ENCODE measurements at places on chromosomes 3 and 15. TPM values are rescaled to one million over a fixed set of nuclear protein-coding genes. Genes with fewer than 3 reads are reported as not detected.

MOBP gene
- total RNA-seq = 0.04 TPM

DCBLD2 gene
- 56.6 TPM for total RNA-seq

ZNF80 gene
- total RNA-seq = not detected

MME gene
- 71.5 TPM for total RNA-seq

- H3K4me1 ChIP-seq = peaks cover 9% of the 10 kb centered on the region
- DNase-seq = no peak
- H3K4me3 ChIP-seq = no peak overlapping the region
- H3K27me3 ChIP-seq = no peaks in the 10 kb centered on the region
These were observed 41.3 kb downstream of the ST6GAL1 start for GRCh38 chr3:186971578-186971977.

DNA sequence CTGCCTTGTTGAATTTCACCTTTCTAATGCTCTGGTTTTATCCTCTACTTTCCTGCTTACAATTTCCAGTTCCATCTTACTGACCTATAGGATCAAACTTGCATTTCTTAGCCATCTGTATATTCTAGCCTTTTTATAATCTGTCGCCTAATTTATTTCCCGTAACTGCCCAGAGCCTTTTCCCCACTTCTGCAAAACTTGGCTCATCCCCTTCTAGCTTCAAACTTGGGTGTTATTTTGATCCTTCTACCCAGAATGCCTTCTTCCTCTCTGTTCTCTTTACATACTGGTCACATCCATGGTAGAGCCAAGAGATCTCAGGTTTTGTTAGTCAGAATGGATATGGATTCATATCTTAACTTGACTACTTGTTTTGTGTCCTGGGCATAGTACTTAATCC is 2.6 kb downstream of the SACM1L start:
- H3K27me3 ChIP-seq = no peaks in the 10 kb centered on the region
- H3K4me1 ChIP-seq = peaks cover 6% of the 10 kb centered on the region
- no peak overlapping the region for H3K27ac ChIP-seq
- no peak overlapping the region for H3K4me3 ChIP-seq
- no peaks in the 10 kb centered on the region for H3K36me3 ChIP-seq
- no peak for DNase-seq

DNA sequence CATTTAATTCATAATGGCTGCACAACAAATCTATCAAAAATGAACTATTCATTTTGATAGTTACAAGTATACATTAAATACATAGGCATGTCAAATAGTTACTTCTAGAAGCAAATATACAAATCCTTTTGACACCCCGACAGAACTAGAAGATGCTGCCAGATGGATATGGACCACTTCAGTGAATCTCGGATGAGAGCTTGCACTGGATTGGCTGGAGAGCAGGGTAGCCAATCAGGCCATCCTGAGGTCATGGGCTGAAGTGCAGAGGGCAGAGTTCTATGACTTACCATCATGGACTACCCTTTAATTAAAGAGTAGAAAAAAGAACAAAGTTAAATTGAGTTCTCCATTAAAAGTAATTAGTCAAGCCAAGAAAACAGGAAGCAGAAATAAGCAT is 8.3 kb downstream of the CCNL1 start:
- H3K27ac ChIP-seq = no peak overlapping the region
- H3K27me3 ChIP-seq = no peaks in the 10 kb centered on the region
- no peak overlapping the region for H3K4me3 ChIP-seq

- H3K27me3 ChIP-seq = no peaks in the 10 kb centered on the region
- H3K27ac ChIP-seq = peak overlapping the region; percentile 86
- H3K4me3 ChIP-seq = peak overlapping the region; percentile 45
- DNase-seq = peak; percentile 78
These were observed 135.7 kb upstream of the IL12A start for GRCh38 chr3:159852821-159853505.

GRCh38 chr3:125098611-125099291 is 43.0 kb upstream of the HEG1 start:
- no peak for DNase-seq
- H3K4me1 ChIP-seq = no peaks in the 10 kb centered on the region
- H3K4me3 ChIP-seq = no peak overlapping the region
- no peak overlapping the region for H3K27ac ChIP-seq

DNA sequence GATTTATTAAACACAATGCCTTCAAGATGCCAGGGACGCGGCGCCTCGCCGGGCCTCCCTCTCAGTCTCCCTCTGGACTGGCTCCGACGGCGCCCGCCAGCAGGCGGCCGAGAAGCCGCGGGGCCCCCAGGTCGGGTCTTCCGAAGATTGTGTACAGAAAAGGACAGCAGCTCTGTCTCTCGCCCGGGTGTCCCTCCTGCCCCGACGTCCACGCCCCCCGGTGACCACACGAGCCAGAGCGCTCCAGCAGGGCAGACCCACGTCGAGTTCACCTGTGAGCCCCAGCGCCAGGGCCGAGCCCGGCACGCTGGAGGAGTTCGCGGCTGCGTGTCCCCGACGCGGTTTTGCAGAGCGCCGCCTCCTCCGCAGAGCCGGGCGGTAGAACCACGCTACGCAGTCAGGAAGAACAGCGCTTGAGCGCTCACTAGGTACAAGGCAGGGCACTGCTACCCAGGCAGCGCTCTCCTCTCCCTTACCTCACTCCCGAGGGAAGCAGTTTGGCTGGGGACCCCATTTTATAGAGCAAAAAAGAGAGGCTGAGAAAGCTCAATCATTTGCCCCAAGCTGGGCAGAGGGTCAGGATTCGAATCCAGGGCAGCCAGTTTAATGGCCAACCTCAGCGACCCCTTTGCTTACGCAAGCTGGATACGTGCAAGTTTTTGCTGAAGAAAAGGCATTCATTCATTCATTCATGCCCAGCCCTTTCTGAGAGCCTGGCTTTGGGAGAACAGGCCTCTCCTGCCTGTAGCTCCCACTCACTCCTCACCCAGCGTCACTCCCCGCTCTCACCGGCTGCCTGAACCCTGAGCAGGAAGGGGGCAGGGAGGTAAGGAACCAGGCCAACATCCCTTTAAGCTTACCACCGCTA is 3.0 kb upstream of the TLE3 start:
- H3K36me3 ChIP-seq = no peaks in the 10 kb centered on the region
- H3K27me3 ChIP-seq = no peaks in the 10 kb centered on the region
- peak; percentile 83 for DNase-seq
- no peak overlapping the region for H3K27ac ChIP-seq
- H3K4me3 ChIP-seq = peak overlapping the region; percentile 19

- no peaks in the 10 kb centered on the region for H3K36me3 ChIP-seq
- no peak overlapping the region for H3K27ac ChIP-seq
- H3K4me1 ChIP-seq = peaks cover 5% of the 10 kb centered on the region
- no peak for DNase-seq
These were observed 13.5 kb upstream of the TSC22D2 start for GRCh38 chr3:150394606-150395005.

DNA sequence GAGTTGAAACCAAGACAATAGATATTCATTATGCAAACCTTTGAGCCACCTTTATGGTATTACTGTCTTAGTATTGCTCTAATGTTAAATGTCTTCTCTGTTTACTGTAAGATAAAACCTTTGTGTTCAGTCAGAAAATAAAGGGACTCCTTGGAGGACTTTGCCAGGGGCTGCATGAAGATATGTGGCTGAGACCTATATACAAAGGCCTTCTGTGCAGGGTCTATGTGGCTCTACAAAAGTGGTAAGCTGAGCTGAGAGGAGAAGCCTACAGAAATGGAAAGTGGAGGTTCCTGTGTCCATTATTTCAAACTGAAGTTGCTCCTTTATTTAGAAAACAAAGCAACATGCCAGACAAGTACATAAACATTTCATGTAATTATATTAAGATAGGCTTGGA is 131.5 kb downstream of the FNDC3B start:
- H3K4me1 ChIP-seq = peaks cover 64% of the 10 kb centered on the region
- no peak overlapping the region for H3K4me3 ChIP-seq
- H3K27me3 ChIP-seq = no peaks in the 10 kb centered on the region

- DNase-seq = no peak
- H3K4me1 ChIP-seq = peaks cover 29% of the 10 kb centered on the region
- H3K4me3 ChIP-seq = no peak overlapping the region
- no peaks in the 10 kb centered on the region for H3K27me3 ChIP-seq
These were observed 54.8 kb upstream of the LMCD1 start for GRCh38 chr3:8446845-8447244.

DNA sequence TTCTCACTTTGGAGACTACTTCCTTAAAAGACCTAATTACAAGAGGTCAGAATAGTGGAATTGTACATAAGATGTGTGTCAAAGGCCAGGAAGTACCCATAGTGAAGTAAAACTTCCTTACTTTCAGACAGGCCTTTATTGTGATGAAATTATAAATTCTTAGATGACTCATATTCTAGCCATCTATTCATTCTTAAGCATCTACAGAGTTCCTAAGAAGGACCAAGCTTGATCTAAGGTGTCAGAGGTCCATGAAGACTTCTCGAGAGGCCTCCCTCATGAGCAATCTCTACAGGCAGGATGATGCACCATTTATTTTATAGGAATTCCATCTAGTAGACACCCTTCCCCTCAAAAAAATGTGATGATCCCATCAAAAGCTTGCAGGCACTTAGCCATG is 493.3 kb downstream of the MAGI1 start:
- no peaks in the 10 kb centered on the region for H3K27me3 ChIP-seq
- DNase-seq = no peak

GRCh38 chr3:117752984-117753717 is 1043.6 kb downstream of the TUSC7 start:
- no peaks in the 10 kb centered on the region for H3K27me3 ChIP-seq
- H3K36me3 ChIP-seq = no peaks in the 10 kb centered on the region
- H3K4me3 ChIP-seq = no peak overlapping the region
- no peak for DNase-seq
- no peak overlapping the region for H3K27ac ChIP-seq
- peaks cover 4% of the 10 kb centered on the region for H3K4me1 ChIP-seq

Measured in SJCRH30 (cell line).